NCI-H2171 treated with DMSO at 0.1 percent for 48 hours (cell line): ENCODE measurements at places on chromosomes 1 and 21.

GRCh38 chr1:47995306-47996050, 1.7 kb downstream of the TRABD2B start:
- DNase-seq: no peak

GRCh38 chr1:224457782-224458144, 23.2 kb upstream of the WDR26 start:
- no peak for DNase-seq

DNA sequence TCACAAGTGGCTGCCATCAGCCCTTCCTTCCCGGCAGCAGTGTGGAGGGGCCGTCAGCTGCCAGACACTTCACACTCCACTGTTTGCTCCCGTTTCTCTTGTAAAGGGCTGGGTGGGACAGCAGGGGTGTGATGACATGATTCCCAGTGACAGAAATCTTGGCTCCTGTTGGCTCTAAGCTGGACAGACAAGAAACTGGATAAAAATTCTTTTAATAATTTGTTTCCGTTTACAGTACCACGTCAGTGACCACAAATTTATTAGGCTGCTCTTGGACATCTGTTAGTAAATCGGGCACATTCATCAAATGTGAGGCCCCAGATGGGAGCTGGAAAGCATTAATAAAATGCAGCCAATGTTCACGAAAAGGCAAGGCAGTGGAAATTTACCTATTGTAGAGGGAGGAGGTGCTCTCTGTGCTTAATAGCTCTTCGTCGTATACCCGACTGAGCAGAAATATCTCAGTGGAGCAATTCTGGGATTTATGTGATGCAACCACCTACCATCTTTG, 353.7 kb upstream of the GREM2 start:
- DNase-seq: no peak

- peak; percentile 59 for DNase-seq
Measured at GRCh38 chr1:87084244-87084836, 169.9 kb downstream of the HS2ST1 start.

GRCh38 chr1:153780551-153780950, 5.3 kb downstream of the SLC27A3 start:
- DNase-seq: no peak

- peak; percentile 71 for DNase-seq
Measured at GRCh38 chr1:64745986-64746940, 1.4 kb downstream of the RAVER2 start.
